ENCODE measurements at places on chromosomes 1 and 21.

DNA sequence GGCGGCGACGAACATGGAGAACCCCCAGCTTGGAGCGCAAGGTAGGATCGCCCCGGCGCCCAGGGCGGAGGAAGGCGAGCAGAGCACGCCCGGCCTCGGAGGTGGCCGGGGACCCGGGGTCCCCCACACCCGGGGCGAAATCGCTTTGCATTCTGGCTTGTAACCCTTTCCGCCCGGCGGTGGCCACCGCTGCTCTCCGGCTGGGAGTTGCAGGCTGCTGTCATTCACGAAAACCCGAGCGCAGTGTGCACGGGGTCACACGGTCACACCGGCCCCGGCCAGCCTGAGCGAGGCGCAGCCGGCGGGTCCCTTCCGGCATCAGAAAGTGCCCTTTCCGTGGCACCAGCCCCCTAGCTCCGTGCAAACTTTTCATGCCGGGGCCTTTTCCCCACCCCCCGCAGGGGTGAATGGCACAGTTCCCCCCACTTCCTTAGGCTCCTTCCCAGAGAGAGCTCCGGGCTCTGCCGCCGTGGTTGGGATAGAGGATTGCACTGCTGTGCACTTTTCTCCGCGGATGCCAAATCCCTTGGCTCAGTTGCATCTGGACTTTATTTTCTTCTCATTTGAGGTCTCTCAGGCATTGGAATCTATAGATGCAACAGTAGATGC, 802 bp downstream of the KAZN start:
- no peak for DNase-seq

- DNase-seq: peak; percentile 31
Observed at GRCh38 chr1:76824106-76824505, 43.2 kb upstream of the ST6GALNAC5 start.

GRCh38 chr1:38848071-38848470, 11.5 kb downstream of the RRAGC start:
- no peak for DNase-seq

DNA sequence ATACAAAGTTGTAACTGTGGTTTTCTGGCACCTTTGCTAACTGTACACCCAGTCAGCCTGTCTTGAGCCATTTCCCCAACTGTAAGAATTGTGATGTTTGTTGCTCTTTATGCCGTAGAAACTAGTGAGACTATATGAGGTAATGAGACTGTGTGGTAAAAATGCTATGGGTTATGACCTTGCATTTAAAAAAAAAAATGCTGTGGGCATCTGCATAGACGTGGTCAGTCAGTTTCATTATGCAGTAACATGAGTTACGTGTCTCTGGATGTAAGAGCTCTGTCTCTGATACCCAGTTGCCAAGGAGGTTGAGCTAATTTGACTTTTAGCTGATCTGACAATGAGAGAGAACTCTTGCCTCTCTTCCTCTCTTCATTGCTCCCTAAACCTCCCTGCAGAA, 80.6 kb upstream of the LAMC2 start:
- DNase-seq: no peak

- peak; percentile 93 for DNase-seq
Observed at GRCh38 chr1:91736715-91737615, 149.0 kb downstream of the TGFBR3 start.

- DNase-seq: no peak
Observed at GRCh38 chr1:36207339-36207738, 16.9 kb upstream of the THRAP3 start.

- no peak for DNase-seq
Observed at GRCh38 chr1:2554621-2555387, 1.4 kb upstream of the TNFRSF14 start.

- DNase-seq: no peak
Observed at GRCh38 chr1:193066606-193067005, 7.2 kb downstream of the RO60 start.

GRCh38 chr1:233480198-233480597, 133.7 kb upstream of the KCNK1 start:
- DNase-seq: peak; percentile 25

DNA sequence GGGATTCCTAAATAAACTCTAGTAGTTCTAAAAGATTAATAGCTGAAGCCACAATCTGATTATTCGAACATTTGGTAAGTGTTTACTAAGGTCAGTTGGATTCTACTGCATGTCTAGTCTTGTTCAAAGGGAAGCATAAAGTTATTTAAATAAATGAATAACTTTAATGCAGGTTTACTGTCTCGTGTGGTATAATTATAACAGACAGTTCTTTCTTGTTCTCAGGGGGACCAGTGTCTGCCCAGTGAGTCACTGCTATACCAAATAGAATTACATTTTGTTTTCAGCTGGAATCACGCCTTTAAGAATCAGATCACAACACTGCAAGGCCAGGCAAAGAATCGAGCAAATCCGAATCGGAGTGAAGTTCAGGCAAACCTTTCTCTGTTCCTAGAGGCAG, 45.1 kb downstream of the SMG7 start:
- peak; percentile 12 for DNase-seq

GRCh38 chr1:172239901-172240300, 180.6 kb upstream of the C1orf105 start:
- DNase-seq: no peak

- DNase-seq: no peak
Observed at GRCh38 chr1:27398405-27399149, 6.2 kb downstream of the GPR3 start.

- no peak for DNase-seq
Observed at GRCh38 chr1:205535866-205536758, 31.6 kb downstream of the CDK18 start.

GRCh38 chr1:222784916-222785315, 29.9 kb upstream of the DISP1 start:
- no peak for DNase-seq

DNA sequence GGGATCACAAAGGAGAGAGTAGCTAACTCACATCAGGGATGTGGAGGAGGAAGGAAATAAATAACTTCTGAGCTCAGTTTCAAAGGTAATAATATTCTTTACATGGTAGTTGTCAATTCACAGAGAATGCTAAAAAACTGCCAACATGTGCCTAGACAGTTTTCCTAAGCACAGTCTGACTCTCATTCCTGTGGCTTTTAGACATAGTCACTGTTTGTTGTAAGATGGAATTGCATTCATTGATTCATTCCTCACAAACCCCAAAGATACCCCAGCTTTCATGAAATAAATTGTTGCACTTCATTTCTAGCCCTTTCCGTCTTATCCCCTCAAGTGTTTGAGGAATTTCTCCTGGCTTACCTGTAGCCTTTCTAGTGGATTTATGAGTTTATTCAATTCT, 263.9 kb downstream of the NTNG1 start:
- DNase-seq: no peak

DNA sequence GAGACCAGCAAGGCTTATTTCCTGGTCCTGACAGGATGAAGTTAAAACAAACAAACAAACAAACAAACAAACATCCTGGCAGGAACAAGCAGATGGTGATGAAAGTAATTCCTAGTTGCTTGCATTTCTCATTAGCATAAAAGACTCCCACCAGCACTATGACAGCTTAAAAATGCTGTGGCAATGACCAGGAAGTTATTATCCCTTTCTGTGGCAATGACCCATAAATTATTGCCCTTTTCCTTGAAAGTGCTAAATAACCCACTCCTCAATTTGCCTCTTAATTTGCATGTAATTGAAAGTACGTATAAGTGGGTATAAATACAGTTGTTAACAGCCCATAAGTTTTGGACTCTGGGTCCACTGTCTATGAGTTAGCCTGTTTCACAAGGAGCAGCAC, 727.6 kb upstream of the NEGR1 start:
- DNase-seq: no peak

GRCh38 chr21:46226920-46227599, 1.5 kb downstream of the LSS start:
- peak; percentile 67 for DNase-seq

- DNase-seq: no peak
Observed at GRCh38 chr1:109204484-109204883, 9.2 kb upstream of the SARS1 start.

DNA sequence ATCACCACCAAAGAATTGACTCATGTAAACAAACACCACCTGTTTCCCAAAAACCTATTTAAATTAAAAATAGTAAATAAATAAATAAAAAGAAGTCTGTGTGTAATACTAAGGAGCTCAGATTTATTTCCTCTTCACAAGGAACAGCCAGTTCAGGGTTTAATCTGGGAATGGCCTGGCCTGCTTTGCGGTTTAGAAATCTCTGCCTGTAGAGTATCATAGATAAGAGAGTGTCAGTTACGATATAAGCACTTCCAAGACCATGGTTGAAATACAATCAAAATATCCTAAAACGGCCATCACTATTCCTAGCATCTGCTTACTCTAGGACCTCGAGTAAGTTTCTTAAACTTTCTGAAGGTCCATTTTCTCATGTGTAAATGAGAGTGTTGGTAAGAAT, 274.4 kb downstream of the PLPP3 start:
- DNase-seq: no peak

DNA sequence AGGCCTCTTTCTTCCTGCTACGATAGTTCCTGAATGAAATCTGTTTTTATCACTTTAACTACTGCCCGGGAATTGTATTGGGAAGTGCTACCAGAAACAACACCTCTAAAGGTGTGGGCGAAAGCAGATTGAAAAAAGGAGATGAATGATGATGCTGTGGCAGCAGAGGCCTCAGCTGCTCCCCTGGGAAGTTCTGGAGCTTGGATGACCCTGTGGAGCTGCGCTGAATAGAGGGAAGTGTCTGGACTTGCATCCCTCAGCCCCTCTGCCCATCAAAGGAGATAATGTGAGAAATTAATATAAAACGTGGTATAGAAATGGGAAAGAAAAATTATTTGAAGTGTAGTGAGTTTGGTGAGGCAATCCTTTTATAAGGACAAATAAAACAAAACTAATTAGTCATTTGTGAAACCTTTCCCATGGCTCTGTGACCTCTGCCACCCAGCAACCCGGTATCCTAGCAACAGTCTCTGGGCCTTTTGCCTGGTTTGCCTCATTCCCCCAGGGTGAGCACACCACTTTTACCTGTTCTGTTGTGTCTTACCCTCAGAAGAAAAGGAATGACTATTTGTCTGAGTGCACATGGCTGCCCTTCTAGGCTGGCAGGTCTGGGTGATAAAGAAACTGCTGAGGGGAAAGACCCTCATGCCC, 21.3 kb downstream of the OVAAL start:
- DNase-seq: peak; percentile 50

- no peak for DNase-seq
Observed at GRCh38 chr1:109935451-109935900, 24.8 kb downstream of the CSF1 start.

DNA sequence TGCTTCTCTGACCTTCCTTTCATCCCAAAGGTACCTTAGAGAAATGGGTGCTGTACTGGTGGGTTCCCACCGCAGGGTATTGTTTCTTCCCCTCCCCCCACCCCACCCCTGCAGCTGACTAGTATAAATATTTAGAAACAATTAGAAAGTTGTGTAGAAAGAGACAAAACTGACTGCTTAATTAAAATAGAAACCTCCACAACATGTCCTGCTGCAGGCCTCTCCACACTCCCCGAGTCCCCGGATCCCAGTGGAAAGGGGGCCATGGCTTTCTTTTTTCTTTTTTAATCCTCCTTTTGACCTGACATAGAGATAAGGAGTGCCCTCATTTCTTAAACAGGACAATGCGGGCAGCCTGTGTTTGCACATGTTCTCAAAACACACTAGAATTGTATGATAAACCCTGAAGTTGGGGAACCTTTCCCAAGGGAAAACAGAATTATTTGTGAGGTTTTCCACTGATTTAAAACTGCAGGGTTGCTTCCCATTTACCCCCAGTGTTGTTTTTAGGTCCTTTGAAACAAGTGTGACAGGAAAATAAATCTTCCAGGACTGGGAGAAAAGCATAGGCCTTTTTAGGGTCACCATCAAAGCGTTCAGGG, 1.7 kb downstream of the RHOU start:
- no peak for DNase-seq

- no peak for DNase-seq
Observed at GRCh38 chr1:56671542-56671941, 26.4 kb downstream of the PRKAA2 start.

GRCh38 chr1:7209336-7209735, 424.1 kb downstream of the CAMTA1 start:
- DNase-seq: no peak

DNA sequence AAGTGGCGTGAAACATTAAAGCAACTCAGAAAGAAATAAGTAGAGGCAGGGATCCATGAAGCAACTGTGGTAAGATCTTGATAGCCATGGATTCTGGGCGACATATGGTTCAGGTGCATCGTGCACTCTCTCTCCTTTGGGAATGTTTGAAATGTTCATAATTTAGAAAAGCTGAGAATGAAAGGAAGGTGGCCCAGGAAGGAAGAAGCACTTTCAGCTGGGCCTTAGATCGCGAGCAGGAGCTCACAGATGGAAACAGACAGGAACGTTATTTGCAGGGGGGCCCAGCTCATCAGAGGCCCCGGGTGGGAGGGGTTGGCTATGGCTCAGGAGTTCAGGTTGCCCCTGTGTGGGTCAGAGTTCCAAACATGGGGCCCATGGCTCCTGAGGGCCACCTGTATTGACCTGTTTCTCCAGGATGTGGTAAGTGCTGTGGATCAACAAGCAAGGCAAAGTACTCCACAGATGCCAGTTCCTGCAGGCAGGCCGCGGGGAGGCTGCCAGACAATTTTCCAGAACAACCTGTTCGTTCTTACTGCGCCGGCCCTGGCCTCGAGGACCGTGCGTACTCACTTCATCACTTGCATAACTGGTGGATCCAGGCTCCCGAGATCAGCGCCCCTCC, 253.2 kb downstream of the TOMM20 start:
- DNase-seq: no peak

GRCh38 chr1:167121375-167122120, 27.7 kb downstream of the STYXL2 start:
- DNase-seq: peak; percentile 28

GRCh38 chr1:214615871-214616270, 12.9 kb downstream of the CENPF start:
- DNase-seq: no peak

DNA sequence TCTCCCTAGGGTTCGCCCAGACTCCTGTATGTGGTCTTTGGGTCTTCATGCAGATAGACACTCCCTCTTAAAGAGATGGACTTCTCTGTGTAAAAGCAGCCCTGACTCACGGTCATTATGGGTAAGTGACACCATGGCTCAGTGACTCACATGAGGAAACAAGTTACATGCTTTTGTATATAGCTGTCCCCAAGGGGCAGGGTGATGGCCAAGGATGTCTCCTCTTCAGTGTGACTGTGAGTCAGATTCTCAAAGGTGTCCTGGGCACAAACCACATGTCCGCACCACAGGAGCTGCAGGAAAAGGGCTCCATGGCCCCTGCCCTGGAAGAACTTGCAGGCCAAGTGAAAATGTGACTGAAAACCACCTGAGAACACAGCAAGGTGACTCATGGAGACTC, 380.4 kb downstream of the NPHP4 start:
- peak; percentile 26 for DNase-seq

Measured in foreskin keratinocyte (primary cell).